ENCODE measurements at places on chromosomes 12 and 14.

GRCh38 chr12:61414470-61414869, 845.7 kb upstream of the USP15 start:
- DNase-seq: no peak

DNA sequence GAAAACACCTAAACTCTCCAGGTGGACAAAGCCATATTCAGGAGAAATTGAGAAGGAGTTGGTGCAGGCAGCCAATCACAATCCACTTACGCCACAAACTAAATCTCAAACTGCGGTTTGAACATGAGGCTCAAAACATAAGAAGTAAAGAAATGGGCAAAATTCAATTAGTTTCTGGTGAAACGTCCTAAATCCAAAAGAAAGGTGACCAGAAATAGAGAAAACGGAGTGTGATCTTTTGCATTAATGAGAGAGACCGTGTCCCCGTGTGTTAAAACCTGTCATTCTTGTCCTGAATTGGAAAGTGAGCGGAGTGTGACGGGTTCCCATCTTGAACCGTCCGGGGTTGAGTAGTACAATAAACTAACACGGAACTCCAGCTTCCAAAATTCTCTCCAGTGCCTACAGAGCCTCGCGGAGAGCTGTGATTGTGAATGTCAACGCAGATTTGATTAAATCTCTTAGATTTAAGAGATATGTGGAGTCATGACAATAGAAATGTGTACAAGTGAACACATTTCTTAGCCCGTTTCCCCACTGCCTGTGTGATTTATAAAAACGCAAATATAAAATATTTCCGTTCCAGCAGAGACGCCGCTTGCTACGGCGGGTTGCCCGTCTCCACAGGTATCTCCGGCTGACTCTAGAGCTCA, 595 bp upstream of the METAP2 start:
- DNase-seq: no peak

GRCh38 chr12:2805143-2805520, 7.3 kb upstream of the ITFG2 start:
- DNase-seq: no peak

DNA sequence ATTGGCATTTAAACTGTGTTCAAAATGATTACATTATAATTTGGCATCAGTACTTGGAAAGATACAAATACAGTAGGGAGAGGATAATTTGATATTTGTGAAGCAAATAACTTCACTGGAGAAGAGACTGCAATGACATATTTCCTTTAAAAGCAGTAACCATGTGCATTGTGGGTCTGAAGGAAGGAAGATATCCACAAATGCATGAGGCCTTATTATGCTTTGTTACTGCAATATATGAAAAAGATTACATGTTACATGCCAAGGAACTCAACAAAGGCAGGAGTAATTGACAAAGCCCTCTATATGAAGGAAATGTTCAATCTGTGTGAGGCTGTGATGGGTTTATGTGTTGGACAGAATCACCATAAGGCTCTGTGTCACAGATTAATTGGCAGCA, 391.5 kb downstream of the APAF1 start:
- no peak for DNase-seq

GRCh38 chr14:94451091-94451771, 1.4 kb downstream of the SERPINA11 start:
- DNase-seq: no peak

DNA sequence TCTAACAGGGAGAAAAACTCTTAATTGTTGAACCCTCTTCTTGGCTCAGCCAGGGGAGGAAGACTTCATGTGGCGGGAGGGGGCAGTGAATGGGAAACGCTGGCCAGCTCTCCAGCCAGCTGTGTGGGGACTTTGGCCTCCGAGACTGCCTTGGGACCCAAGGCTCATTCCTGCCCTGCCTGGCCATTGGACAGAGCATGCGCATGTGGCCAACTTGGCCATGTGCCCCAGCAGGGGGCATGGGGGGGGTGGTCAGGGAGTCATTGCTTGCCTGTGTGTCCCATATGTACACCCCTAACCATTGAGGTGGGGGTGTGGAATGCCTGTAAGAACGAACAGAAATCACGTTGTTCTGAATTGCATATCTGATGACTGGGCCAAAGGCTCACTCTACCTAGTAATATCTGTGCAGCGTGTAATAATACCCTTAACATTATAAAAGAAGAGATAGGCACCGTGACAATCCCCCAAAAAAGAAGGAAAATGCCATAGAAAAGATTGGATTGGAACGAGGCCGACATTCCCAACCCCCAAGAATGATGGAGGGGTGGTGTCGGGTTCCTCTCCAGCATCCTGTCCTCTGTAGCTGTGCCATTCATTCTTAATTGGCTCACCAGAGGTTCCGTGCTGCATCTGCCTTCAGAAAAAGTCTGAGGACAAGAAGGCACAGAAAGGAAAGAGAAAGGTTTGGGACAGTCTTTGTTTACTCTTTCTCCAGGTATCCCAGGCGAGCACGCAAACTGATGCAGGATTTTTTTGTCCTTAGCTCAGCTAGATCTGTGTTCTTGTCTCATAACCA, 3.5 kb upstream of the FAR2 start:
- DNase-seq: no peak

- no peak for DNase-seq
Measured at GRCh38 chr12:132556801-132557200, 53.6 kb downstream of the LRCOL1 start.

- no peak for DNase-seq
Measured at GRCh38 chr14:34007902-34008301, 57.0 kb upstream of the EGLN3 start.

GRCh38 chr14:104218361-104219180, 80.2 kb downstream of the KIF26A start:
- DNase-seq: no peak

DNA sequence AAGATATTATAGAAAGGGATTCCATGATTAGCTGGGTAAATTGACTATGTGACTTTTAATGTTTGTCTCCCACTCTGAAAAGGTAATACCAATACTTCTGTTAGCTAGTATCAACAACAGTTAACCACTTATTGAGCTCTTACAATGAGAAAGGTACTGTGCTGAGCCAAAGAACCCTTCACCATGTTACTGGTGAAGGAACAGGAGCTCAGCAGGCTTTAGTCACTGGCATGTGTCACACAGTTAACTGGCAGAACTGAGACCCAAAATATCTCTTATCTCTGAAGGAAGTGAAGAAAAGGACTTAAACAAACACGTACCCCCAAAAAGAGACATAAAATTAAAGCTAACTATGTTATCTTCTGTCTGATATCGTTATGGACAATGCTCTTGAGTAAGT, 170.6 kb downstream of the MED13L start:
- no peak for DNase-seq

DNA sequence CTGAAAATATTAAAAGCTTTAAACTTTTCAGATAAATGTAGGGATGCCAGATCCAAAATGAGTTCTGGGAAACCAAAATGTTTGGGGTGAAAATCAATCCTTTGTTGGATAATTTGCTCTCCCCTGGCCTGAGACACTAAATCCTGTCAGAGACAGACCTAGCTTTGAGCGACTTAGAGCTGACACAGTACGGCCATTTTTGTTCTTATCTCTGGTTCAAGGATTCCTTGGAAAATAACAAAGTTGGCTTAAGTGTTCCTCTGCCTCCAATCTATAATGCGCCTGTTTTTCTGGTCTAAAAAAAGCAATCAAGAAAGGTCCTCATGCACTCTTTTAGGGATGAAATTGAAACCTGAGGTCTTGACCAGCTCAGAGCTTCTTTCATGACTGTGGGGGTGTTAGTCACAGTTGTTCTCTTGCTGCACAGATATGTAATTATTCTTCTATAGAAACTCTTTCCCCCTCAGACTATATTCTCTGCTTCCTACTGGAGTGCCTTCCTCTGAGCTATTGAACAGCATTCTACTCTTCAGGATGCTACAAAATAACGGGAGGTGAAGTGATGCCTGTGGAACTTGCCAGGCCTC, 52.3 kb upstream of the EGLN3 start:
- no peak for DNase-seq

- no peak for DNase-seq
Measured at GRCh38 chr12:85057370-85057963, 21.3 kb downstream of the LRRIQ1 start.

DNA sequence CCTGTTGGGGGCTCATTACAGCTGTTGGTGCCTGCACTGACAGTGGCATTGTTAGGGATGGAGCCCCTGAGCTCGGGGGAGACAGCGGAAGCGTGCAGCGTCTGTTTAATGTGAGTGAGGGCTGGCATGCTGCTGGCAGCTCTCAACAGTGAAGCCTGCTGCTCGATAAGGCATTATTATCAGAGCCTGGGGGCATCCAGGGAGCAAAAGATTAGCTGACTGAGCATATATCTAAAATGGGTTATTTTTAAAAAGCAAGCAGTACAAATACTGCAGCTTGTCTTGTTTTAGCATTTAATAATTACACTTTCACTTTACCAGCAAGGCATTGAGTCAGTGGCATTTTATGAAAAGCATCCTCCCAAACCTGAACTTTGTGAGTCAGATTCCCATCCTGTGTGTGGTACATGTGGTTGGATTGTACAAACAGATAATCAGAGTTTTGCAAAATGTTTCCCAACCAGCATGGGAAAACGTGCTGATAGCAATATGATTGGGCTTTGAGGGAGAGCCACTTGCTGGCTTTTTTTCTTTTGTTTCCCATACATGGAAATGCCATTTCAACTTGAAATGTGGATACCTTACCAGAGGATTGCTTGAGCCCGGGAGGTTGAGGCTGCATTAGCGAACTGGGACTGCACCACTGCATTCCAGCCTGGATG, 150.8 kb downstream of the PRKCH start:
- DNase-seq: no peak

GRCh38 chr14:24692382-24693352, 58.7 kb upstream of the GZMB start:
- no peak for DNase-seq

- DNase-seq: no peak
Measured at GRCh38 chr12:26196421-26196716, 996 bp downstream of the SSPN start.

DNA sequence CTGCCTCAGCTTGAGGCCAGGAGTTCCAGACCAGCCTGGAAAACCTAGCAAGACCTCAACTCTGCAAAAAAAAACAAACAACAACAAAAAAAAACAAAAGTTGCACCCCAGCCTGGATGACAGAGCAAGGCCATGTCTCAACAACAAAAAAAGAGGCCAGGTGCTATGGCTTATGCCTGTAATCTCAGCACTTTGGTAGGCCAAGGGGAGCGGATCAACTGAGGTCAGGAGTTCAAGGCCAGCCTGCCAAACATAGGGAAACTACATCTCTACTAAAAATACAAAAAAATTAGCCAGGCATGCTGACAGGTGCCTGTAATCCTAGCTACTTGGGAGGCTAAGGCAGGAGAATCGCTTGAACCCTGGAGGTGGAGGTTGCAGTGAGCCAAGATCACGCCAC, 6.5 kb upstream of the SLC2A14 start:
- DNase-seq: no peak

- DNase-seq: no peak
Measured at GRCh38 chr14:94045563-94046345, 19.6 kb downstream of the OTUB2 start.

DNA sequence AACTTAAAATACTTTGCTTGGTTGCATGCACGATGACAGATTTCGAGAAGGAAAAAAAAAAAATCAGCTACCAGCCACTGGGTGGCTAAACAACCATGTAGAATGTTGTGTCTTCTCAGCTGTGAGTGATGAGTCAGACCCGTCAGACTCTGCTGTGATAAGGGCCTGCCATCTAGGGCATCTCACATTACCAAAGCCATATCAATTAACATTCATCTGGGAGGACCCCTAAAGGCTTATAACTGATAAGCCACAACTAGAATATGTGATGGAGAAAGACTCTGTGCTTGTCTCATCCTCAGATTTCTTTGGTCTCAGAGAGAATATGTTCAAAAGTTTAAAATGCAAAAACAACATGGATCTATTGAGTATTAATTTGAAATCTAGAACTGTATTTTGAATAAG, 111.5 kb downstream of the PAX9 start:
- no peak for DNase-seq

DNA sequence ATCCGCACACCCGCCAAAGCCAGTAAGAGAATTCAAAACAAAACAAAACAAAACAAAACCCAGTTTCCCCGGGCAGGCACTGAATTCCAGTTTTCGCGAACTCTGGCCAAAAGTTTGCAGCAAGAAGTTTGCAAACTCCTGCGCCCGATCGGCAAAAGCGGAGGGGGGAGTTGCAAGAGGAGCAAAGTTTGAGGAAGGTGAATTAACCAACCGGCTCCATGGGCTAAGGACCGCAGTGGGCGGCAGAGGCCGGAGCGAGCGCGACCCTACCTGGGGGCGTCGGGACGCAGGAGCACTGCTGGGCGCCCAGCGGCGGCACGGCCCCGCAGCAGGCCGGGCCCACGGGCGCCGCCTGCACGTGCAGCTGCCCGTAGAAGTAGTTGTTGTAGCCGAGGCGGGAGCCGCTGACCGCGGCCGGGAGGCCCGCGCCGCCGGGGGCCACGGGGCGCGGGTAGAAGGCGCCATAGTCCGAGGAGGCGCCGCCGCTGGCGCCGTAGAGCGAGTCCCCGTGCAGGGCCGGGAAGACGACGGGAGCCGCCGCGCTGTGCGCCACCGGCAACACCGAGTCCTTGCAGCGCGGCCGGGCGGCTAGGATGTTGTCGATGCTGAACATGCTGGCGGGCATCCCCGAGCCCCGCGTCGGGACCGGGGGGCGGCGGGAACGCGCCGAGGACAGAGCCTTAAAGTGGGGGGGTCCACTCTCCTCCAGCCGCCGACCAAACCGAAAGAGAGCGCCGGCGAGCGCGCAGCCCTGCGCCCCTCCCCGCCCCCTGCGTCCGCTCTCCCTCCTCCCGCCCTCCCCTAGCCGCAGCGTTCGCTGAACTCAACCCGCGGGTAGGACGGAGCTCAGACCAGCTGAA, at the start of gene GSC:
TSS of gene GSC (minus strand) at position 723 of the 860 bp plus-strand sequence. CDS start at position 625, 98 bp downstream.
- DNase-seq: no peak

GRCh38 chr14:101961746-101962502, 2.4 kb upstream of the DYNC1H1 start:
- DNase-seq: no peak

DNA sequence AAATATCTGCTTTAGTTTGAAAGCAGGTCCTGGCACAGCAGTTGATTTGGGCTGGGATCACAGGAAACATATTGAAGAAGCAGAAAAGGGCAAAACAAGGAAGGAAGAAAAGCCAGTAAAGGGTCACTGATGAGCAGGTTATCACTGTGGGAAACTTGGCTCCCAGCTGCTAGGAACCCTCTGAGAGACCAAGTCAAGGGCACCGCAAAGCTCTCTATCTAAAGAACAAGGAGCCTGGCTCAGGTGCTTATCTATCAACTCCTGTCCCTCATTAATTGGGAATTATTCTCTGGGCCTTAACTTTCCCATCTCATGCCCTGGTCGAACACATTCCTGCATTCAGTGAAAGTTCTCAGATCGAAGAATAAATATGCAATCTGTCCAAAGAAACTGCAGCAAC, 450.9 kb upstream of the RPL10L start:
- no peak for DNase-seq

GRCh38 chr14:45198551-45198950, 54.5 kb downstream of the MIS18BP1 start:
- no peak for DNase-seq

- no peak for DNase-seq
Measured at GRCh38 chr14:60677701-60678100, 28.4 kb upstream of the SIX1 start.

GRCh38 chr12:123502163-123502704, 31.3 kb downstream of the RILPL1 start:
- DNase-seq: peak; percentile 11

- DNase-seq: no peak
Measured at GRCh38 chr14:63475761-63476160, 67.4 kb downstream of the PPP2R5E start.

- DNase-seq: no peak
Measured at GRCh38 chr12:15488481-15488880, 166.2 kb downstream of the PTPRO start.

Data from anterior cingulate cortex (tissue), 58 donors.